ENCODE measurements at places on chromosomes 5 and 9.

GRCh38 chr5:52771343-52772039 lies 16.2 kb upstream of the ITGA1 start:
- peak; percentile 18 for DNase-seq

GRCh38 chr9:87013490-87013889 lies 66.2 kb upstream of the GAS1 start:
- DNase-seq = no peak

- DNase-seq = no peak
Measured at GRCh38 chr9:10052916-10053315, 559.9 kb downstream of the PTPRD start.

DNA sequence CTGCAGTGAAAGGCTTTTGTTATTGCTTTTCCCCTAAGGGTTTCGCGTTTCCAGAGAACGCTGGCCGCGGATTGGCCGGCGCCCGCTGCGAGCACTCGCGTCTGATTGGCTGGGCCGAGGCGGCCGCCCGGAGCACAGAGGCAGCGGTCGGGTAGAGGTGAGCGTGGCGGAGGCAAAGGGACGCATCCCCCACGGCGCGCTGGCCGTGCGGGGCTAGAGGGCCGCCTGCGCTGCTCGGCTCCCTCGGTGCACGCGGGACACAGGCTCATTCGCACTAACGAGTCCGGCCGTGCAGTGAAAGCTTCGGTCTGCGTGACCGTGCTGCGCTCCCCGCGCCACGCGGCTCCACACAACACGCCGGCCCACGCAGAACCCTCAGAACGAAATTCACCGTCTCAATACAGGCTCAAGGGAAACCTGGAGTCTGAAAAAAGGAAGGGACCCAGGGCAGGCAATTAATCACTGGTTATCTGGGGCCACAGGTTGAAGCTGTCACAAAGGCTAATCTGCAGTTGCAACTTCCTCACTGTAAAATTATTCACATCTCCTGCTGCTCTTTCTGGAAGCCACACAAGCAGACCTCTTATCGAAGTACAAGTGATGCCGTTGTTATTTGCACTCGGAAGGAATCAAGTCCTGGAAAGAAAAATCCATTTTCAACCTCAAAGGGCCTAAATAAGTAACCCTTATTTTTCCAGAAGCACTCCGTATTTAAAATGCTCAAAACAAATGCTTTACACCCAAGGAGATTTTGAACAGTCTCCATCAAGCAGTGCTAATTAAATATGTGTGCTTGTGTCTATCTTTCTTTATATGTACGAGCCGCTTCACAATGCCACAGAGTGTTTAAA lies 94.6 kb downstream of the ZNF608 start:
- DNase-seq = no peak
